ENCODE measurements at places on chromosomes 3 and 15.

- DNase-seq = no peak
Observed at GRCh38 chr3:177743173-177743890, 546.0 kb upstream of the TBL1XR1 start.

- DNase-seq = no peak
Observed at GRCh38 chr15:87671289-87671688, 585.2 kb downstream of the NTRK3 start.

DNA sequence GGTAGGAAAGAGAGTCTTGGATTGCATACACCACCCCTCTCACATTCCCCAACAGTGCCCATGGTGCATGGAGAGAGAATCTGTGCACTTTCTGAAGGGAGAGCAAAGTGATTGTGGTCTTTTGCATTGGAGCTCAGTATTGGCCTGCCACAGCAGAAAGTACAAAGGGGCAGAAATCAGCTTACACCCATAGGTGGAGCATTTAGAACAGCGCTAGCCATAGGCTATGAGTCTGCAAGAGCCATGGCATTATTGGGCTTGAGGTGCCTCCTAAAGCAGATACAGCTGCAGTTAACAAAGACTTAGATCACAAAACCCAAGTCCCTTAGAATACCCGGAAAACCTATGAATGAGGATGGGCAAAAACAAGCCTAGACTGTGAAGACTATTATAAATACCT lies 21.8 kb downstream of the SI start:
- no peak for DNase-seq

- no peak for DNase-seq
Observed at GRCh38 chr15:74399100-74399499, 31.7 kb upstream of the CYP11A1 start.

DNA sequence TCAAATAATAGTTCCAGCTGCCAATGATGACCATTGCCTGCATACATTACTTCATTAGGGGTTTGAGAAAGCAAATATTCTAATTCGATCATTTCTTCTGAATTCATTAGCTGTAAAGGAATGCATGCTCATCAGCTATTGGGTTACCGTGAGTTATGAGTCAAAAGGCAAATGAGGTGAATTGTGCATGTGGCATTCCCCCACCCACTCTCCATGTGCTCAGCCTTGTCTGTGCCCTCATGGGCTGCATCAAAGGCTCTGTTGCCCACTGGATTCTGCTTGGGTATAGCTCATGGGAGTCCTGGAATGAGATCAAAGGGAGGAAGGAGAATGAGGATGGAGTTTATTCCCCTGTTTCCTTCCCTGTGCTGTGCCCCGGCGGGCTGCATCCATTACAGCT lies 99.3 kb upstream of the CHRNA7 start:
- DNase-seq = peak; percentile 6
